CD4-positive, alpha-beta T cell treated with Interleukin-10 for 1 hour (primary cell): ENCODE measurements at places on chromosomes 3 and 15.
A peak's percentile ranks its signal among the peaks of the same experiment; 100 is the strongest.

- no peak for DNase-seq
These were observed 145.2 kb downstream of the ZIC1 start for GRCh38 chr3:147554332-147554731.

- no peak for DNase-seq
These were observed 45.9 kb downstream of the HCN4 start for GRCh38 chr15:73322665-73323373.

GRCh38 chr3:140493271-140493670 is 184.6 kb upstream of the TRIM42 start:
- no peak for DNase-seq

- no peak for DNase-seq
These were observed 2.2 kb upstream of the UCN2 start for GRCh38 chr3:48565591-48566400.

GRCh38 chr15:99167640-99168039 is 62.8 kb downstream of the SYNM start:
- DNase-seq: no peak

- no peak for DNase-seq
These were observed 1.3 kb downstream of the MYRIP start for GRCh38 chr3:39810647-39811161.

GRCh38 chr3:122564155-122564912 is at the start of the genes DTX3L and PARP9:
Gene DTX3L, plus strand, starts transcription at chr3:122564338. Its CDS starts 89 bp downstream, at chr3:122564427.
Gene PARP9, minus strand, starts transcription at chr3:122564300. Its CDS starts 4,680 bp downstream, at chr3:122559620.
- DNase-seq: peak; percentile 86

DNA sequence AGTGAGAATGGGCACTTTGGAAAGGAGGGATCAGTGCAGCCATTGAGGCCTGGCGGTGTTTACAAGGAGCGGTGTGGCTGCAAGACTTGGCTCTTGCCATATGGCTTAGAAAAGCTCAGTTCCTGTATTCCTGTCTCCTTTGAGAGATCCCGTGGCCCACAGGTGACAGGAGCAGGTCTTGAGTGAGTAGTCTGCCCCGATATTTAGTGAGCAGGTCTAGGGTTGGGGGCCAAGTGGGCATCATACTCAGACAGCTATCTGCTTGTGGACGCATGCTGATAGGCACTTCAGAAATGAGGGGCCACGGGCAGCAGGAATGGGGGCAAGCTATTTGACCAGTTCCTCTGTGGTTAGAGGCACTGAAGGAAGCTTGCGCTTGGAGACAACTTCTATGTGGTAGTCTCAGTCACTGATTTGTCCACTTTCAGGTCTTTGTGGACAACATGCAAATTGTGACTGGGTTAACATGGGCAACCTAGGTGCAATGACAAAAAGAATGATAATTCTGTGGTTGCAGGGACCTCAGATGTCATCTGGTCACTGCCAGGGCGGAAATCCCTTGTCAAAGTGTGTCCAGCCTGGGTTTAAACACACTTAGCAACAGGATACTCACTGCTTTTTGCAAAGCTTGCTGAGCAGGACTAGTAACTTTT is 1.1 kb downstream of the TMED3 start:
- DNase-seq: no peak

- no peak for DNase-seq
These were observed 60.1 kb downstream of the SUMF1 start for GRCh38 chr3:4406746-4407568.

DNA sequence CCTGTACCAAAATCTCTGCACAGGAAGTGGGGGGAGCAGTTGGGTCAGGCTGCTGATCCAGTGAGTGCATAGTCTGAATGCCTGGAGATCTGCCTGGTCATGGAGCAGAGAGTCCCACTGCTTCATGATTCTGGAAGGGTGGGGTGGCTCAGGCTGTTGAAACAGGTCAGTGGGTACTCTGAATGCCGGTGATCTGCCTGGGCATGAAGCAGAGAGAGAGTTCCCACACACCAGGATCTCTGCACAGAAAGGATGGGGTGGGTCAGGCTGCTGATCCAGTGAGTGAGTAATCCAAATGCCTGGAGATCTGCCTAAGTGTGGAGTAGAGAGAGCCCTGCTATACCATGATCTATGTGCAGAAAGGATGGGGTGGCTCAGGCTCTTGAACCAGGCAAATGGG is 16.1 kb upstream of the GCSAM start:
- DNase-seq: no peak

- DNase-seq: no peak
These were observed 50.0 kb upstream of the RFX7 start for GRCh38 chr15:56293495-56294292.

GRCh38 chr15:79994615-79995014 is 23.6 kb upstream of the BCL2A1 start:
- DNase-seq: no peak

DNA sequence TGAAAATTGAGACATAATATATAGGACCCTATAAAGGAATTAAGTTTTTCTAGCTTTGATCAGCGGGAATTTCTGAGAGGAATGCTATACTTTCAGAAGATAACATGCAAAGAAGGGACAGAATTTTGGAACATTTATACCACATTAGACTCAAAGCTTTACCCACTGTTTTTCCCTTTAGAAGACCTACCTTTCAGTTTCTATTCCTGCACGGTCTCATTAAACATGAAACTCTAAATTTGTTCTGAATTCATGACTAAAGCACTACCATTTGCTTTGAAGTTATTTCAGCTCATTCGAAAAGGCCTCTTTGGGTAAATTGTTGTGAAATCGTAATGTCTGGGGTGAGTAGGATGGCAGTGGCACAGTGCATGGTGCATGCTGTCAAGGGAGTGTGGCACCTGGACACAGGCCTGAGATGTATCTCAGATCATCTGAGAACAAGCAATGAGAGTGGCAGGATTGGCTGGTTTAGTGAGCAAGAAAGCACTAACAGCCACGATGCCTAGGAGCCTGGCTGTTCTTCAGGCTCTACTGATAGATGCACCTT is 42.5 kb downstream of the CHCHD4 start:
- no peak for DNase-seq

DNA sequence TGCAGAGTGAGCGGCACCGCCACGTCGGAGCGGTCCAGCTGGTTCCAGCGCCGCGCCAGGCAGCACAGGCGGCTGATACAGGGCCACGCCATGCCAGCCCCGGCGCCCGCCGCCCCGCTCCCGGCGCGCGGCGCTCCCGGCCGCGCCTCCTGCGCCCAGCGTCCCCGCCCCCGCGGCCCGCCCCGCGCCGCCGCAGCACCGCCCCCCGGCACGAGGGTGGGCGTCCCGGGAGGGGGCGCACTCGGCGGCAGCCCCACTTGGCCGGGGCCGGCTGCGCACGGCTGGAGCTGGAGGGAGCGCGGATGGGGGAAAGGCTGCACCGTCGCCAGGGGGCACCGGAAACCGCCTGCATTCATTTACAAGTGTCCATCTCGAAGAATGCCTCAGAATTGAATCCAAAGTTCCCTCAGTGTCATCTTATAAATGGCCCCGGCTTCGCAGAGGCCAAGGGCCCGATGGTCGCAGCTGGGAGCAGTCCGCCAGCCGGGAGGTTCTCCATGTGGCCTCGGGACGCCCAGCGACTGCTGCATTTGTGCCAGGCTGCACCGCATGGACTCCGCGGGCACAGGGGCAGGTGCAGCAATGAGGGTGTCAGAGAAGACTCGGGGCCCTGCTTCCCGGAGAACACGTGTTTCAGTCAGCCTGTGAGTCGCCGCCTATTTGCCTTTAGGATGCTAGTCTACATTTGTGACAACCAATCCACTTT is at the start of gene MAP6D1:
Gene MAP6D1 (minus strand): TSS at position 122 of the 706 bp plus-strand sequence. CDS start 30 bp downstream, at position 92.
- peak; percentile 54 for DNase-seq

GRCh38 chr3:16510620-16511319 is 2.7 kb downstream of the RFTN1 start:
- no peak for DNase-seq

GRCh38 chr3:38623539-38623938 is 25.9 kb downstream of the SCN5A start:
- no peak for DNase-seq

DNA sequence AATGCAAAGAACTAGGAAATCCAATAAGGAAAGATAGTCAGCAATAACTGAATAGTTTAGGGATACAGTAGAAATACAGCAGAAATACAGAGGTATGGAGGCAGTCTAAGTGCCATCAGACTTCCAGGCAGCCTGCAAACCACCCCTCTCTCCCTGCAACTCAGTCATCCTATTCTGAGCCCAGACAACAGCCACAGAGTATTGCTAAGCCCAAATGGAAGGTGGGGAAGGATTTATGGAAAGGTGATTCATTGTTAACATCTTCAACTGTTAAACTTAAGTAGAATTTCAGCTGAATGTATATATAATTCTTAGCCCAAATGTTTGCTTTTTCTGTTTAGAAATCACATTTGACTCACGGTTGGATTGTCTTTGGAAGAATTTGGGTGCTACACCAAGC is 300.4 kb downstream of the RBMS3 start:
- DNase-seq: no peak

- no peak for DNase-seq
These were observed 38.1 kb downstream of the CHAC1 start for GRCh38 chr15:40991355-40991754.

DNA sequence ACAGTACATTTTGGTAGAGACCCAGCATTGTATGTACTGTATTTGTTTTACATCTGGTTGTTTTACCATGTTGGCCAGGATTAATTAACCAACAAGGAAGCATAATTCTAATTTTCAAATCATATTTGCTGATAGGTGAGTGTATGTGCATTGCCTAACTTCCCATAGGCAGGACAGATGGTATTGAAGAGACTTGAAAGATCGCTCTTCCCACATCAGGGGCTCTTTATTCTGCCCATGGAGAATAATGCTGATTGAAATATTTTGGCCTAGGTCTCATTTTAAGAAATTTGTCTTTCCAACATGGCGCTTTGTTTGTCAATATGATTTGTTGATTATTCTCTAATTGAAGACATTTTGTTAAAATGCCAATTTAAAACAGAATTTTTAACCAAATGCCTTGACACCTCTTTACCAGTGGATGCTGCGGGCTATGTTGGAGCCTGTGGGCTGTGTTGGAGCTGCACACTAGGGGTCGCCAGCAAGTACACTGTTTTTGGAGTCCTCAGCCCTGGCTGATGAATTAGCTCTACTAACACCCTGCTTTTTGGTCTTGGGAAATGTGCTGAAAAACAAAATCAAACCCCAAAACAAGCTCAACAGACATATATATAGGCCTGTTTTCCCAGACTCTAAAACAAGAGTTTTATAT is 5.3 kb downstream of the P2RY12 start:
- DNase-seq: peak; percentile 3

DNA sequence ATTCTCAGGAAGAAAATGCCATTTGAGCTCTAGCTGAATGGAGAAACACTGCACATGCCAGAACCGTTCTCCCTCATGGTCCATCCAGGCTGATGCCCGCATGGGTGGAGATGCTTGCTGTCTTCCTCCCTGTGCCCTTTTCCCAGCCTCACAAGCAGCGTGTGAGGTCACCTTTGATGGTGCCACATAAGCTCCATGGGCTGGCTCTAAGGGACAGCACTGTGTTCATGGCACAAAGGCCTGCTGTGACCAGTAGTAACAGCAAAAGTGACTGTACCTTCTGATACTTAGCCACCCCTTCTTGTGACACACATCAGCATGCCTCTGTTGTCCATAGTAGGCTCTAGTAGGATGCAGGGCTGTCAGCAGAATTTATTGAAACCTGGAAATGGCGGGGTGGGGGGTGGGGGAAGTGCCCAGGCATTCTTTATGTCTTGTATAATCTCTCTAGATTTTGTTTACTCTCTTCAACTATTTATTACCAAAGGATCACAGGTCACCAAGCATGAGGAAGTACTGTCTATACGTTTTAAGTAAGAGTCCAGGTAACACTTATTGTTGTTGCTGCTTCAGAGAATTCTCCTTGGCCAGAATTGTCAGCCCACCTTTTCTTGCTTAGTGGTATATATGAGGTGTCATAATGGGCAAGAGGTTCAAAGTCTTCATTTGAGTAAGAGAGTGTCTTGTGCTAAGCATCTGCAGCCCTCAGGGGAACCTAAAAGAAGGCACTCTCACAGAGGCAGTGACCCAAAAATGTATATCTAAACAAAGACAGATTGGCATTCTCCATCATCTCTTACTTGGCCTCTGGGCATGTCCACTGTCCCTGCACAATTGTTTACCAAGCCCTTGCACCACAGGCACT is 56.5 kb downstream of the RAB7A start:
- DNase-seq: no peak

DNA sequence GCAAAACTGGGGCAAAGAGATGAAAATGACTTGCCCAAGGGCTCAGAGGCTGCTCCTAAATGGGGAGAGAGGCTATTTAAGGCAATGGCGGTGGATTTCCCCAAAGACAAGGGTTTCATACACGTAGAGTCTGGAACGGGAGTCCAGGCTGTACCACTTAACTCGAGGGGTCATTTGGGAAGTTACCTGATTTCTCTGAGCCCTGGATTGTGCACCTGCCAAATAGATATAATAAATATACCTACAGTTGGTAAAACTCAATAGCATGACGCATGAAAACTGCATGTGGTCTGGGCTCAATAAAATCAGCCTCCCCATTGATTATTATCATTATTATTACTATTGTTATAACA is 1.3 kb upstream of the ITPR1 start:
- no peak for DNase-seq

DNA sequence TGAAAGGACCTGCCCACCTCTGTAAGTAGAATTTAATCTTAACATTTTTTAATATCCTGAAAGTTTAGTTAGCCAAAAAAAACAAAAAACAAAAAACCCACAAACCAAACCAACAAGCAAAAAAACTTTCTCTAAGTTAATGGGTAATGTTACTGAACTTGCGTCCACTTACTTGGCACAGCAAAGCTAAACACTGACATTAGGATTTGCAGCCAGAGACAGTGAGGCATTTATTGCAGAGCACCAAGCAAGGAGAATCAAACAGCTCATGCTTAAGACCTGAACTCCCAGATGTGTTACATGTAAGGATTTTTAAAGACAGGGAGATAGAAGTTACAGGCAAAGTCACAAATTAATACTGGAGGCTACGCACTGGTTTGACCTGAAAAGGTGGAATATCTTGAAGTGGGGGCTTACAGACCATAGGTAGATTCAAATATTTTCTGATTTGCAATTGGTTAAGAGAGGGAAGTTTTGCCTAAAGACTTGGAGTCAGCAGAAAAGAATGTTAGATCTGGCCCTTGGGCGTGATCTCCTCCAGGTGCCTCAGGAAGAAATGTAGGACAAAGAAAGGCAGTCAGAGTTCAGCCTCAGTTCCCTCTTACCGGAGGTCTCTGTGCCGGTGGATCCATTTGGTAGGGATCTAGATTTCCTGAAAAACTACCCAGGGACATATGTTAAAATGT is 205.0 kb downstream of the ADAMTSL3 start:
- no peak for DNase-seq

DNA sequence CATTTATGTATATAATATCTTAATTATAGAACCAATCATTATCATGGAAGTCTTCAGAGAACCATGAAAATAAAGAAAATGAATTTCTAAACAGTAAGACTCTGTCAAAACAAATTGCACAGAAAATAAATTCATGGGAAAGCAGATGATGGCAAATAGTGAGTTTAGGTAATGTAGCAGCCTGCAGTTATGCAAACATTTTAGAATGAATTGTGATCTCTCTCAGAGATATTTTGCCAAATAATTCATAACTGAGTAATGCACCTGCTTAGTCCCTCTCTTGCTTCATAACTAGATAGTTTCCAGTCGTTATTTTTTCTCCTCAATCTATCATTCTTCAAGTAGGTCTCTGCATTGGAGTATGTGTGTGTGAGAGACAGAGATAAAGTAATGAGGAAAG is 492.7 kb upstream of the THBS1 start:
- no peak for DNase-seq
